ENCODE measurements at places on chromosomes 3 and 15.

GRCh38 chr15:67394873-67395639, 125.9 kb upstream of the C15orf61 start:
- no peak for DNase-seq

GRCh38 chr15:40493089-40493840, 22.5 kb downstream of the CHST14 start:
- DNase-seq = no peak

GRCh38 chr3:59052803-59053411, 3.1 kb upstream of the CFAP20DC start:
- no peak for DNase-seq

DNA sequence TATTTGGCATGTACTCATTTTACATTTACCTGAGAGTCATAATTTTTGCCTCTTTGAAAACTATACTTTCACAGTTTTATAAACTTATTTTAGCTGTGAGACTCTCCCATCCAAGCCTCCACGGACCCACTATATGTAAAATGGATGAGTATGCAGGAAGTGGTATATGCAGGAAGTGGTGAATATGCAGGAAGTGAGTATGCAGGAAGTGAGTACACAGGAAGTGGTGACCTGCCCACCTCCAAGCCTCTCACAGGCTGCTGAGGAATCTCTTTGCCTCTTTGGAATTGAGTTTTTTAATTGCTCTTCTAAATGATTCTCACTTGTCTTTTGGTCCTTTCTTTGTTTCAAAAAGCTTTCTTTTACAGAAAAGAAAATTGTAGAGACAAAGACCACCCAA, 85.2 kb downstream of the KBTBD8 start:
- DNase-seq = no peak

GRCh38 chr3:123424999-123425712, 23.7 kb downstream of the ADCY5 start:
- DNase-seq = no peak

DNA sequence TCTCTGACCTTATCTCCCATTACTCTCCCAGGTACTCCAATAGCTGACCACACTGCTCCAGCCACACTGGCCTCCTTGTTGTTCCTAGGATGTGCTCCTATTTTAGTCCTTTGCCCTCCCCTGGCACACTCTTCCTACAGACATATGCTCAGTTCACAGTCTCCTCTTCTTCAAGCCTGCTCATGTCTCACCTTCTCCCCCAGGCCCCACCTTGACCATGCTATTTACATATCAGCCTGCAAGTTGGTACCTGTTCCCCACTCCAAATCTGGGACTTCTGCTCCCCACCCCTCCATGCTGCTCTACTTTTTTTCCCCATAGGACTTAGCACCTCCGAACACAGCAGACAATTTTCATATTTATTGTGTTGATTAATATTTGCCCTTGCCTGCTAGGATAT, 84.9 kb upstream of the BCL6 start:
- DNase-seq = no peak

DNA sequence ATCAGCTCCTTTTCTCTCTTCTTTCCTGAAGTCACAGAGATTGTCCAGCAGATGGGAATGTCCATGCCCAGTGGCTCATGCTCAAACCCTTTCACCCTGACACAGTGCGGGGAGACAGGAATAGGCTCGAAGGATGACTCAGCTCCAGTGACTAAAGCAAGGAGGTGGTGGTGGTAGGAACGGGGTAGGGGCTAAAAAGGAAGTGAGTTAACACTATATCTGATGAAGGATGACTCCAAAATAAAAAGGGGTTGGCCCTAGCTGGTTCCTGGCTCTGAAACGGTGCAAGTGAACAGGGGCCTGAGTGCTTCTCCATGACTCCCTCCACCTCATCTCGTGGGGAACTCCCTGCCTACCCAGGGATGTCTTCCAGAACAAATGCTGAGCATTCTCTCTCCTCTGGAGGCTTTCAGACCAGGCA, 167.4 kb upstream of the LPP start:
- DNase-seq = no peak

DNA sequence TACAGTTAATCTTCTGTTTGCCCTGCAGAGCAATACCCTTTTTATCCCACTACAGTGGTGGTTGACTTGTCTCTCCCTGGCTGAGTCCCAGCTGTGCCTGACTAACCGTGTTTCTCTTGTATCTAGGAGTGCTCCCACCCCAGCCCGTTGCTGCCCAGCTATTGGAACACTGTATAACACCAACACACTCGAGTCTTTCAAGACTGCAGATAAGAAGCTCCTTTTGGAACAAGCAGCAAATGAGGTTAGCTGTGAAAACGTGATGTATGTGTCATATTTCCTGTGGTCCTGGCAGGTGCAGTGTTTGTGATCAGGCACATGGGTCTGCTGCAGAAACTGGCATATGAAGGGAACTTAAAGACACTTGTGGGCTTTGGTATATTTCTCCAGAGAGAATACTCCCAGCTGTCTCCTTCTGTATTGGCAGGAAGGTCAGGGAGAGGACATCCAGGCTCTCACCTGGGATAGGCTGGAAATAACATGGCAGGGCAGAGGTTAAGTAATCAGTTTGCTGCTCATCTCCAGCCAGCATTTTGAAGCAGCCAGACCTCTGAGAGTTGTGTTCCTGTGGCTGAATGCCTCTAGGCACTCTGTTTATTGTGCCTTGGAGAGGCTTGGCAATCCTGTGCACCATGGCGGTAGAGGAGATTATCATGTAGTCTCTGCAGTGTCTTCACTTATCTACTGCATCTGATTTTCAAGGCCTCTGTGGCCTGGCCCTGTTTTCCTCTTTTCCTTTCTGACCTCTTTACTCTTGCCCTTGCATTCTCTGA, 34.8 kb downstream of the ATG7 start:
- no peak for DNase-seq

DNA sequence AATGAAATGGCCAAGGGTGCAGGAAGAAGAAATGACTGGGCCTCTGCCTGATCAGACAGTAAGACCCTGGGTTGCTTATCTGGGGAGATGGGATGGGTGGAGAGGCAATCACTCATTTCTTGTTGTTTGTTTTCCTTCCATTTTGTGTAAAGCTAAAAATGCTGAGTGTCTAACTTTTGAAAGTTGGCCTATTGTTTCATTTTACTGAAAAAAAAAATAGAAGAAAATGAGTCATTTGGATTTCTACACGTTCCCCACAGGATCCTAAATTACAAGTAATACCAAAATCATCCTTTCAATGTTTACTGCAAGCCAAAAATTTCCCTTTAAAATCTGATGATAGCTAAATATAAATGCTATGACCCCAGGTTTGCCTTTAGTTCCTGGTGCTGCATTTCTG, 30.6 kb downstream of the PTX3 start:
- DNase-seq = no peak

- peak; percentile 57 for DNase-seq
Observed at GRCh38 chr3:36918050-36918449, 26.8 kb downstream of the TRANK1 start.

- no peak for DNase-seq
Observed at GRCh38 chr3:24389108-24390090, 105.3 kb downstream of the THRB start.
